ENCODE measurements at places on chromosomes 3 and 15.
A peak's percentile ranks its signal among the peaks of the same experiment; 100 is the strongest.

GRCh38 chr3:144774897-144775296 is 803.3 kb downstream of the DIPK2A start:
- DNase-seq, result no peak

GRCh38 chr3:10602769-10603768 is 97.7 kb upstream of the ATP2B2 start:
- peak; percentile 33 for DNase-seq

- DNase-seq, result no peak
Measured at GRCh38 chr3:36893137-36893557, 51.7 kb downstream of the TRANK1 start.

- no peak for DNase-seq
Measured at GRCh38 chr3:46127503-46127902, 80.6 kb downstream of the CCR1 start.

DNA sequence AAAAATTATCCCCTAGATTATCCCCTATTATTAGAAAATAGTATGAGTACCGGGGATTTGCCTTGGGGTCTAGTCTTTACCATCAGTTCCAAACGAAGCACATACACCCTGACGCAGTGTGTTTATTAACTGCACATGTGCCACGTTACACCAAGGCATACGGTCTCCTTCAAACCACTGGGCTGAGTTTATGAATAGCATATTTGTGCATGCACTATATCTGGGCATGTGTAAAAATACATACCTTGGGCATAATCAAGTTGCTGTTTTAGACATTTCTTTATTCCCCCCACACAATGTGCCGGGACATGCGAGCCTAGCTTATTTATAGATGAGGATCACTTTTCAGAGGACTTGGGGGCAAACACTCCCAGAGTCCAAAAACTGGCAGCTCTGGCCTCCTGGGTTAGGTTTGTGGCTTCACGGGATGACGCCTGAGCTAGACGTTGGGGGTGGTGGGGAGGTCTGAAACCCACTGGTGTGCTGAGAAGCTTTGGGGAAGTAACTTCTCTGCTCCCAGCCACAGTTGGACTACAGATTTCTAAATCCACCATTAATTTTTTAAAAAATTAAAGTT is 16.2 kb downstream of the IGDCC4 start:
- DNase-seq, result no peak

- DNase-seq, result no peak
Measured at GRCh38 chr3:15438983-15439382, 11.6 kb downstream of the EAF1 start.

GRCh38 chr15:74821091-74821789 is 5.2 kb upstream of the CPLX3 start:
- no peak for DNase-seq

- DNase-seq, result no peak
Measured at GRCh38 chr3:66989241-66989640, 8.9 kb upstream of the KBTBD8 start.

Data from activated CD4-positive, alpha-beta T cell treated with anti-CD3 and anti-CD28 coated beads for 24 hours (primary cell).